ENCODE measurements at places on chromosomes 13 and 19.

- no peak for DNase-seq
Observed at GRCh38 chr19:39926170-39926760, 8.2 kb downstream of the FCGBP start.

DNA sequence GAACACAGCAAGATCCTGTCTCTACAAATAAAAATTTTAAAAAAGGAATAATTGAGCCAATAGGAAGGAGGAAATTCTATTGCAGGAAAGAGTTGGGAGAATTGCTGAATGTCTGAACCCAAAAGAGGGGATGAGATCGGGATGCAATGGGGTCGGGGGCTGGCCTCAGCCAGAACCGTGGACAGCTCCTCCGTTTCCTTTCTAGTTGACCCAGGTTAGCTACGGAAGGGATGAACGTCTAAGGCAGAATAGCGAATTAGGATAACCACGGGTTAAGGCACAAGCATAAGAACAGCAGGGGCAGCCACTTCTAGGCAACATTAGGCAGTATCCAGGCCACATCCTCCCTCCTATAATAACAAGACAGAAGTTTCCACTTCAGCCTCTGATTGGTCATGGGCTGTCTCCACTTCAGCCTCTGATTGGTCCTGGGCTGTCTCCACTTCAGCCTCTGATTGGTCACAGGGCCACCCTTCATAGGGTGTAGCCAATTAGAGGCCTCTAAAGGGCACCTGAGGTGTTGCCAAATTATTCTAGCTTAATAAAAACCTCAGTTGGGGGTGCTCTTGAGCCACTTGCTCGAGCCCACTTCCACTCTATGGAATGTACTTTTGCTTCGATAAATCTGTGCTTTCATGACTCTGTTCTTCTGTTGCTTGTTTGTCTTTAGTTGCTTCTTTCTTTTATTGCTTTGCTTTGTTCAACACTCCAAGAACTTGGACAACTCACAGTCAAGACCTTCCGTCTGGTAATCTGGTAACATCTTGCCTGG is 24.9 kb upstream of the TPM4 start:
- DNase-seq = no peak

- DNase-seq = no peak
Observed at GRCh38 chr19:5324947-5325346, 15.7 kb downstream of the PTPRS start.

- no peak for DNase-seq
Observed at GRCh38 chr19:38059897-38060296, 152.9 kb downstream of the SIPA1L3 start.

DNA sequence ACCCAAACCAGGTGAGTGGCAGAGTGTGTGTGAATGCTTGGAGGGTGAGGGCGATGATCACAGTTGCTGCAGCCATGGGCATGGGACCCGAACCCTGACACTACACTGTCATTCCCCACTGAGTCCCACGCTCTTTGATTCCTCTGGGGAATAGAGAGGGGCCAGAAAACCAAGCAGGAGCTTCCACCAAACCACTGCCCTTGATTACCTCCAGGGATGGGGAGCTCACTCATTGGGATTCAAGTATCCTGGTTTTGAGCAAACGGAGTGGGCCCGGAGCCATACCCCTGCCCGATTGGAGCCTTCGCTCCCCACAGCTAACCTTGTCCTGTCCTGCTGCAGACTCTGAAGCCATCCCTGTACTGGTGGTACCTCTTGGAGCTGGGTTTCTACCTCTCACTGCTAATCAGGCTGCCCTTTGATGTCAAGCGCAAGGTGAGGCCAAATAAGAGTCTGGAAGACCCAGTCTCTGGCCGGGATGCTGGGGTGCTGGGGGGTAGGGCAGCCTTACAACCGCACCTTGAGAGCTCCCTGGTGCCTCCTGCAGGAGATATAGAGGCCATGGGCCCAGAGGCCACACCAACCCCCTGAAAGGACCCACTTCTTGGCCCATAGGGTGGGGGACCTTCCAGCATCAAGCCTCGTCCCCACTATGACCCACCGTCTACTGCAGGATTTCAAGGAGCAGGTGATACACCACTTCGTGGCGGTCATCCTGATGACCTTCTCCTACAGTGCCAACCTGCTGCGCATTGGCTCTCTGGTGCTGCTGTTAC is 47.3 kb downstream of the CERS4 start:
- no peak for DNase-seq

- no peak for DNase-seq
Observed at GRCh38 chr19:4694211-4694987, 24.3 kb upstream of the MYDGF start.

GRCh38 chr13:20350819-20351218 is 118.7 kb upstream of the GJB6 start:
- DNase-seq = no peak
